ENCODE measurements at places on chromosomes 1 and 21. TPM values are rescaled to one million over a fixed set of nuclear protein-coding genes. Genes with fewer than 3 reads are reported as not detected.

GRCh38 chr21:27831816-27832569 is 865.1 kb upstream of the ADAMTS5 start:
- no peaks in the 10 kb centered on the region for H3K36me3 ChIP-seq
- H3K27me3 ChIP-seq: no peaks in the 10 kb centered on the region
- H3K4me3 ChIP-seq: no peak overlapping the region
- DNase-seq: no peak
- no peaks in the 10 kb centered on the region for H3K4me1 ChIP-seq

GRCh38 chr1:58986996-58987767 is 203.3 kb upstream of the JUN start:
- no peak overlapping the region for H3K27ac ChIP-seq
- no peak for DNase-seq
- H3K4me3 ChIP-seq: no peak overlapping the region
- no peaks in the 10 kb centered on the region for H3K4me1 ChIP-seq

- no peaks in the 10 kb centered on the region for H3K36me3 ChIP-seq
- H3K27me3 ChIP-seq: no peaks in the 10 kb centered on the region
- no peak for DNase-seq
- H3K27ac ChIP-seq: no peak overlapping the region
- H3K4me1 ChIP-seq: peaks cover 8% of the 10 kb centered on the region
Observed at GRCh38 chr21:45824546-45825215, 156.9 kb upstream of the COL6A1 start.

- peak overlapping the region; percentile 31 for H3K27ac ChIP-seq
- no peaks in the 10 kb centered on the region for H3K36me3 ChIP-seq
- H3K27me3 ChIP-seq: no peaks in the 10 kb centered on the region
- DNase-seq: peak; percentile 95
Observed at GRCh38 chr21:42939582-42940413, 14.4 kb upstream of the ERVH48-1 start.

DNA sequence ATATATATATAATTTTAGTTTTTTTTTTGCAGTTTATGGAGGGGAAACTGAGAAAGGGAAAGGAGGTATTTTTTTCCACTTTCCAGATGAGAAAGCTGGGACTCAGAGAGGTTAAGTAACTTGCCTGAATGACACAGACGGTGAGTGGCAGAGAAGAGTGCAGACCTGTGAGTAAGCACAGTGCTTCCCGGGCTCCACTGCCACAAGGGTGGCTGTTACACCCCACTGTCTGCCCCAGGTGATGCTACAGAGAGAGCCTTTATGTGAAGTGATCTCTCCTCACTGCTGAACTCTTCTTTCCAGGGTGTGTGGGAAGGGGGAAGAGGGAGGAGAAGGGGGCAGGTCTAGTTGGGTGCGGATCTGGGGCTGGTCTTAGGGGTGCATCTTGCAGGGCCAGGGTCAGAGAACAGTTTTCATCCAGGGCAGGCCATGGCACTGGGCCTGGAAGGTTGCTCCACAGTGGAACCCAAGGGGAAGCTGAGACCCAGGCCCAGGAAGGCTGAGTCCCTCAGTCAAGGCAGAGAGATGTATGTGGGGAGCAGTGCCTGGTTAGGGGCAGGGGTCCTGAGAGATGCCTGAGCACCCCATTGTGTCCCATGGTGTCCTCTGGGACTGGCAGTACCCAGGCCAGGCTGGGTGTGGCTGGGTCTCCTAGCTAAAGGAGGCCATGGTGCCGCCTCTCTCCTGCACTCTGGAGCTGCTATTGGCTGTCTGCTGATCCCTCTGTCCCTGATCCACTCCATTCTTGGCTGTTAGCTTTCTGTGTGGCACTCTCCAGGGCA is 357.5 kb downstream of the PTPRU start:
- H3K4me1 ChIP-seq: no peaks in the 10 kb centered on the region
- H3K27ac ChIP-seq: no peak overlapping the region
- no peaks in the 10 kb centered on the region for H3K36me3 ChIP-seq
- H3K27me3 ChIP-seq: no peaks in the 10 kb centered on the region
- no peak for DNase-seq

Gene ZMYND12
- 3.8 TPM for total RNA-seq

Gene TAS1R1
- not detected for total RNA-seq

Gene FYB2
- total RNA-seq: 1.2 TPM

Measured in left lung (tissue), 14 donors.